ENCODE measurements at places on chromosomes 11 and 22.

- DNase-seq: peak; percentile 59
Measured at GRCh38 chr11:73184953-73185671, 33.0 kb upstream of the P2RY2 start.

- DNase-seq: peak; percentile 98
Measured at GRCh38 chr11:61949169-61950034, 749 bp upstream of the BEST1 start.

DNA sequence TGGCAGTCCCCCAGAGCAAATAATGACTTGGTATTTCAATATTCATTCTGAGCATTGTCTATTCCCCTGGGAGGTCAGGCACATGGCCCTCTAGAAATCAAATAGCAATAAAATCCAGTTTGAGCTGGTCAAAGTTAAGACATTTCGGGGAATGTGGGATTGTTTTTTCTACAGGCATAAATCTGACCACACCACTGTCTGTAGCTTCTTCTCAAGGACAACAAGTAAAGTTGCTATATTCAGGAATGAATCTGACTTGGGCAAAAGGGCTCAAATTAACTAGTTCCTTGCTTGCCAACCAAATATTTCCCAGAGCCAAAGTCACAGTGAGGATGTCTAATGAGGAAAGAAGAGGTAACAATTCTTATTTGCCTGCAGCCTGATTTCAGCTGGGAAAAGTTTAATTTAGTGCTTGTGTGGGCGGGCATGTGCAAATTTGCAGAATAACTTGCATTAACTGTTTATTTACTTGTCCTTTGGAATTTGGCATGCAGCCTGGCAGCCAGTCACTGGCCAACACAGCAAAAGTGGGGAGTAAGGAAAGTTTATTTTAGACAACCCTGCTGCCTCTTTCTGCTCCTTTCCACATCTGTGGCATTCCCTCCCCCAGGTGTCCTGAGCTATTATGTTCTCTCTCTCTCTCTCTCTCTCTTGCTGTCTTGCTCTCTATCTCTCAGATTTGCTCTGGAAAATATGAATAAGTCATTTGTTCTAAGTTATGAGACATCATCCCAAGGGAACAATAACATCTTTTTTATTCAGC lies 51.2 kb upstream of the ARHGAP20 start:
- no peak for DNase-seq

GRCh38 chr11:86726118-86726753 lies 53.8 kb upstream of the ME3 start:
- no peak for DNase-seq

- peak; percentile 14 for DNase-seq
Measured at GRCh38 chr11:26331911-26332571, at the start of gene ANO3. Gene ANO3, plus strand, starts transcription at chr11:26332130. Its CDS starts 146 bp downstream, at chr11:26332276.

- DNase-seq: no peak
Measured at GRCh38 chr22:24370401-24370800, 57.0 kb upstream of the ADORA2A start.

GRCh38 chr11:2365571-2366210 lies 11.4 kb upstream of the CD81 start:
- DNase-seq: no peak

GRCh38 chr11:63667995-63668795 lies 3.0 kb downstream of the ATL3 start:
- no peak for DNase-seq

Data from erythroblast (primary cell).